SW480 (cell line): ENCODE measurements at places on chromosomes 3 and 15.
A peak's percentile ranks its signal among the peaks of the same experiment; 100 is the strongest.

GRCh38 chr15:67068710-67069400 lies 3.5 kb downstream of the SMAD3 start:
- no peak for DNase-seq

GRCh38 chr3:98035208-98035607 lies at the start of gene GABRR3:
Gene GABRR3 (minus strand): TSS chr3:98035315. CDS start chr3:98034987, 328 bp downstream.
- DNase-seq = no peak

DNA sequence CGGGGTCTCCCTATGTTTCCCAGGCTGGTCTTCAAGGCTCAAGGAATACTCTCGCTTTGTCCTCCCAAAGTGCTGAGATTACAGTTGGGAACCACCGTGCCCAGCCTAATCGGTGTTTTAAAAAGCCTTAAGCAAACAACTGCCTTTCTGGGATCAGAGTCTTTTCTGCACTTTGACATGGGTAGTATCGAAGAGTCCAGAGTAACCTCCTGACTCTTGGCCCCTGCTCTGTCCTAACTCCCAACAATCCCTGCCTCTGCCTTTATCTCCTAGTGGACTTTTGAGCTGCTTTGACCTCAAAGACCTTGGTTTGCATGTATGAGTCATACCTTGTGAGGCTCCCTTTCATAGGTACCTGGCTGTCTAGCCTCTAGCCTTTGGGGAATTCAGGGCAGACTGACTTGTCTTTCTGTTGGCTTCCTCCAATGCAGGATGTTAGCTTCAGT lies 21.0 kb upstream of the HACD2 start:
- DNase-seq = peak; percentile 85

DNA sequence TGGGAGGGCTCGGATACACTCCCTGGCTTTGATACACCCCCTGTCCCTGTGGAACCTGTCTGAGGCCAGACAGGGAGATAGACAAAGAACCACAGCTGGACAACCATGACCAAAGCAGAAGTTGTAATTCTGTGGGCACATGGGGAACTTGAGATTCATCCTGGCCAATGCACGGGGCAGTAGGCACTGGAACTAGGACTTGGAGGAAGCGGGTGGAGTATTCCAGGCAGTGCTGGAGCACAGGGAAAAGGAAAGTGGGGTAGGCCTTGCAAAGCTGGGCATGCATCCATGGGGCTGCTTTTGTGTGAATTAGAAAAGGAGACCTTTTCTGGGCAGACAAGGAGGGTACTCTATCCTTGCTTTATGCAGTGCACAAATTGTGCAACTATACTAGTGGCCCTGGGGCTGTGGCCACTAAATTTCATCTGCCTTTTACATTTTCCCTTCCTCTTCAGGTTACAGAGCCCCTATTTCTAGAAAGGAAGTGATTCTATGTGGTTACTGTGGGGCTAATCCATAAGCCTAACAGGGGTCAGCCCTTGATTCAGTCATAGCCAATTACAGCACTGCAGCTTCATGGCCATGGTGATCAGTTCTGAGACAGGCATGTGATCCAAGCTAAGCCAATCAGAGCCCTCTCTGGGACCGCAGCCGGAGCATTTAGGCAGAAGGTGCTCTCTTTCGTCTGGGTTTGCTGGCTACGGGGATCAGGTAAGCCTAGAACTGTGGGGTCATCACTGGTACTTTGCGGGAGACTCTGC lies 21.0 kb downstream of the CRABP1 start:
- DNase-seq = no peak

DNA sequence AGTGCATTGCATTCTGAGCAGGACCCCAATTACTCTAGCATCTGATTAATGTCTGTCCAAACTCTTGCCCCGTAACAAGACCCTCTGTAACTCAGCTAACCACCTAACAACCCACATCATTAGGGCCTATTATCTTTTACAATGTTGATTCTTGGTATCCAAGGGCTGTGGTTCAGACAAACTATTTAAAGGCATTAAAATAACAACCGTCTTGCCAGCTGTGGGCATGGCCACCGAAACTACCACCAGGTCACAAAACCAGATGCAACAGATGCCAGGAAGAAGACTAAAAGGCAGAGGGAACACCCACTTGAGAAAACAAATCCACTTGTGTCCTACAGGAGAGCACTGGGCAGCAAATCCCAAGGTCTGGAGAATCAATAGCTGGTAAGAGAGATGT lies 262.9 kb downstream of the ERC2 start:
- no peak for DNase-seq

- DNase-seq = no peak
These were observed 45.3 kb downstream of the TSC22D2 start for GRCh38 chr3:150453353-150453752.

DNA sequence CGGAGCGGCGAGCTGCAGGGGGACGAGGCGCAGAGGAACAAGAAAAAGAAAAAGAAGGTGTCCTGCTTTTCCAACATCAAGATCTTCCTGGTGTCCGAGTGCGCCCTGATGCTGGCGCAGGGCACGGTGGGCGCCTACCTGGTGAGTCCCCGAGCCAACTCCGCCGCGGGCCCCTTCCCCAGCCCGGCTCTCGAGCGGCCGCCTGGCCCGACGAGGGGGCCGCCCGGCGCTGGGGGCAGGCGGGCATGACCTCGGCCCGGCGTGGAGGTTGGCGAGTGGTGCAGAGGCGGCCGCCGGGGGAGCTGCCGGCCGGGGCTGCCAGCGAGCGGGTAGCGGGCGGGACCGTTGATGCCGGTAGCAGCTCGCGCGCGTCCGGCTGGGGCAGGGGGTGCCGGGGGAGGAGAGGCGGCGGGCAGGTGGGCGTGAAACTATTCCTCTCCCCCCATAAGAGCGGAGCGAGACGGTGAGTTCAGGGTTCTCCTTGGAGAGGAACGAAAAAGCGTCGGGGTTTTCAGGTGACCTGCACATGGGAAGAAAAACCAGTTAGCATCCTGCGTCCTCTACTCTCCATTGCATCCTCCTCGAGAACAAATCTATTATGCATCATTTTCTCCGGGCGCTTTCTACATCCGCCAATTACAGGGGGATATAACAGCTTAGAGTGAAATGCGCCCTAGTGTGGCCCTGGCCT lies 585 bp downstream of the SLCO3A1 start:
- peak; percentile 45 for DNase-seq

GRCh38 chr3:70006089-70006488 lies 6.6 kb downstream of the SAMMSON start:
- DNase-seq = peak; percentile 22

- DNase-seq = peak; percentile 57
These were observed 674 bp downstream of the SERP1 start for GRCh38 chr3:150545419-150546225.
